ENCODE measurements at places on chromosomes 6 and 20.

GRCh38 chr20:21342656-21343345, 39.7 kb downstream of the XRN2 start:
- no peak for DNase-seq

DNA sequence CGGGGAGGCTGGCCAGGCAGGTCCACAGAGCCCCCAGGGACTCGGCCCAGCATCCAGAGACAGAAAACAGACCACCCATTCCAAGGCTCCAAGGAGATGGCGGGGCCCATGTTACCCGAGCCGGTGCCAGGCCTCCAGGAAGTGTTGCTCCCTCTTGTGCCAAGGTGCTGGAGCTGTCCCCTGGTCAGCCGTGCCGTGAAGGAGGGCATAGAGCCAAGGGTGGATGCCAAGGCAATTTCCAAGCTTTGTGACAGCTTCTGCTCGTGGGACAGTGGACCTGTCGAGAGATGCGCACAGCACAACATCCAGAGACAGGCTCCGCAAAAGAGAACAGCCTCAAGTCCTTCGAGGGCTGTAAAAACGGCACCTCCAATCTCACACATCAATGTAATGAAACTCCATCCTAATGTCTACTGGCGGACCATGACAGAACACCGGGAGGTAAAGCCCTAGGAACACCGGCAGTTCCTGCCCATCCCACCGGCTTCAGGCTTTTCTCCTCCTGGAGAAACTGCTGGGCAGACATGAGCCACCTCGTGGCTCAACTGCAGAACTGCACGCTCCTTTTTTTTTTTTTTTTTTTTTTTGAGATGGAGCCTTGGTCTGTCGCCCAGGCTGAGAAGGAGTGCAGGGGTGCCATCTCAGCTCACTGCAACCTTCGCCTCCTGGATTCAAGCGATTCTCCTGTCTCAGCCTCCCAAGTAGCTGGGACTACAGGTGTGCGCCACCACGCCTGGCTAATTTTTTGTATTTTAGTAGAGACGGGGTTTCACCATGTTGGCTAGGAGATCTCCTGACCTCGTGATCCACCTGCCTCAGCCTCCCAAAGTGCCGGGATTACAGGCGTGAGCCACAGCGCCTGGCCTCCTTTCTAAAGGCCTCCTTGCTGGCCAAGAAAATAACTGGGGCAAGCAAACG, 30.9 kb upstream of the AVP start:
- peak; percentile 61 for DNase-seq

- DNase-seq, result no peak
Measured at GRCh38 chr6:30497714-30498113, 8.4 kb downstream of the HLA-E start.

DNA sequence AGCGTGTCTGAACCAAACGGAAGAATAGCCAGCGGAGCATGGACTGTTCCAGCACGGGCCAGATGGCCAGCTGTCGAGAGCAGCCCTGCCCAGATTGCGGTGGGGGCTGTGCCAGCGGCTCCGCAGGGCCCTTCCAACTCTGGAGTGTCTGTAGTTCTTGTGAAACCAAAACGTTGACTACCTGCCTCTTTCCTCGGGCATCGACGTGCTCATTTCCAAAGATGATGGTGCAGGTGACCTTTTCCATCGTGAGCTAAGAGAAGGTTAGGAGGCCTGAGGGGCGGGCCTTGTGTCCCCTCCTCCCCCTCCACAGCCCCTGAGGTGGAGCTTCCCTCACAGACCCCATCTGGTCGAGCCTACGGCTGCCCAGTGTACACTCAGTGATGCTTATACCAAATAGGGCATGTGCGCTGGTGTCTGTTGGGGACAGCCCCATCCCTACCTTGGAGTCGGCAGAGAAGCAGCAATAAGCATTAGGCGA, 12.9 kb upstream of the C20orf144 start:
- DNase-seq, result peak; percentile 33

DNA sequence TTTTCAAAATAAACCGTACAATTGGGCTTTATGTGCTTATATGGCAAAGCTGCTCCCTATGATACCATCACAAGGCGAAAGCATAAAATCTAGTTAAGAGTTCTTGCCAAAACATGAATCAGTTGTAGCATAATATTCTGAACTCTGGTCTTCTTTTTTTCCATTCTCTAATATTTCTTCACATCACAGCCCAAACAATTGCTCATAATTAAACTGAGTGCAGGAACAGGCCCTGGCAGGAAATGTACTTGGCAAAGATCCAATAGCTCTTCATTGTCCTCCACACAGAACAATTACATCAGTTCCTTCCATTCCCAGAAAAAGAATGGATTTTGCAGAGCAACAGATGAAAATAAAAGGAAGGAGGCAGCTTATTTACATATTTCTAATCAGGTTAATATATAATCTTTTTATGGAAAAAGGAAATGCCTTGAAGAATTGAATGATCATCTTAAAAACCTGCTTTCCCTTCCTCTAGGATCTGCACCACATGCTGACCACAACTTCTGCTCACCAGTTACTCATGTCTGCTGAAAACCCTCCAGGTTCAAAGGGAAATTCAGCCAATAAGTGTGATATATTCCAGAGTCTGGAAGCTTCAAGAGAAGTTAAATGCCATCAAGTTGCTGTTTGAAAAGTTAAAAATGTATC, 123.3 kb upstream of the COL21A1 start:
- DNase-seq, result peak; percentile 96

DNA sequence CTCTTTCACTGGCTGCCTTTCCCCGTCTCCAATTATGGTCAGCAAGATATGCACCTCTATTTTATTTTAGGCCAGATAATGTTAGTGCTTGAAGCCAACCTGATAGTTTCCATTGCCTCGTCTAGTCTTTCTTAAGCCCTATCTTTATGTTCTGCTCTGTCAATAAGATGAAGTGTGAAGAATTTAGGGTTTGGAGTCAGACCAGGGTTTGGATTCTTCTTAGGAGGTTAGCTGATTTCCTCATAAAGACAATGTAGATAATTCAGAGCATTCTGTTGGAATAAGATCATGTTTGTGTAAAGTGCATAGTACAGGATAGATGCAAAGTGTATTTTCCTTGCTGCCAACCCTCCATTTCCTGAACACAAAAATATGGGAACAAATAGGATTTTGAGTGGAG, 43.8 kb downstream of the PKIB start:
- no peak for DNase-seq

- peak; percentile 86 for DNase-seq
Measured at GRCh38 chr6:81861281-81861680, 108.8 kb upstream of the TENT5A start.

- DNase-seq, result no peak
Measured at GRCh38 chr6:124283486-124283885, 479.8 kb downstream of the NKAIN2 start.

DNA sequence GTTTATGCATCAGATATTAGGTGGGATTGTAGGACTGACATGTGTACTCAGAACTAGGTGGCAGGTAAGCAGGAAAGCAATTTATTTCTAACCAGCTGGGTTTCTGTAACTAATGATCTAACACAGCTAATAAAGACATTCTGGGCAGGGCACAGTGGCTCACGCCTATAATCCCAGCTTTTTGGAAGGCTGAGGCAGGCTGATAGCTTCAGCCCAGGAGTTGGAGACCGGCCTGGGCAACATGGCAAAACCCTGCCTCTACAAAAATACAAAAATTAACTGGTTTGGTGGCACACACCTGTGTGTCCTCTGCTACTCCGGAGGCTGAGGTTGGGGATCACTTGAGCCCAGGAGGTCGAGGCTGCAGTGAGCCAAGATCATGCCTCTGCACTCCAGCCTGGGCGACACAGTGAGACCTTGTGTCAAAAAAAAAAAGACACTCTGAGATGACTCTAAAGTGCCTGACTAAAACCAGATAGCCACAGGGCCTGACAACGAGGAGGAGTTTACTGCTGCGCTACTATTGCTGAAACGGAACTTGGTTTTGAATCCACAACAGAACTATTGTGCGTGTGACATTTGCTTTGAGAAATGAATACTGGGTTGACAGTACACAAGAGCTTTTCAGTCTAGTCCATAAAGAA, 29.2 kb upstream of the CEP85L start:
- DNase-seq, result no peak

DNA sequence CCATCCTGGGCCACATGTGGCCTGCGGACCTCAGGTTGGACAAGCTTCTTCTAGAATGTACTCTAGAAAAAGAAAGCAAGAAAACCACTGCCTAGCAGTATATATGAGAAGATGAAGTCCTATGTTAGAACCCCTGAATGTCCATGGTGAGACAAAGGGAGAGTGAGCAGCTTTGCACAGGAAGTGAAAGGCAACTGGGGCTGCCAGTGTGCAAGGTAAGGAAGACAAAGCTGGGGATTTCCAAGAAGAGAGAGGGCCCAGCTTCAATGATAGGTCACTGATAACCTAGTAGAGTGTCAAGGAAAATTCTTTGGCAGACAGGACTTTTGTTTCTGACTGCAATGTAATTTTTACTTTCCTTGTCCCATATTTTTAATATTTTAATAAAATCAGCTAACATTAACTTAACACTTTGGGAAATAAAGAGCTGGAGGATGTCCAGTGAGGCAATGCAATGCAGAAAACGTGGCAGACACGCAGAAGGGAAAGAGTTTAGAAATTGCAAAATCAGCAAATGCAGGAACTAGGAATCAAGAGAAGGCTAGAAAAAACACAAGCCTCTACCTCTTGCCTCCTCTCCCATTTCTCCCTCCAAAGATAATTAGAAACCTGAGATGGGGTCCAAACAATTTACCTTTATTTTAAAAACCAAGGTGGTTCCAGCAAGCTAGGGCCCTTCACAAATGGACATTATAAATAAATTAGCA, 47.4 kb downstream of the CYP39A1 start:
- DNase-seq, result no peak

DNA sequence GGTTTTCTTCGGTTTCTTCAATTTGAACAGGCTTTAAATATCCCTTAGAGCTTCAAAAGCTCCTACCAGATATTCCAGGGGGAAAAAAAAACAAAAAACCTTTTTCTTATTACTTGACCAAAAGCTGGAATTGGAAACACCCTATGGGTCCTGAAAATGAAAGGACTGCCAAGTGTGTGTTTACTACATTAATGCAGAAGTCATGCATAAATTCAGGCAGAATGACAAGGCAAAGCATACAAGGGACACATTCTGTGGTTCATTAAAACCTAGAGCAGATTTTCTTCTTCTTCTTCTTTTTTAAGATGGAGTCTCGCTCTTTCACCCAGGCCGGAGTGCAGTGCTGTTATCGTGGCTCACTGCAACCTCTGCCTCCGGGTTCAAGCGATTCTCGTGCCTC, 119.1 kb downstream of the GMDS start:
- no peak for DNase-seq

- DNase-seq, result peak; percentile 63
Measured at GRCh38 chr6:157442291-157442690, 61.3 kb downstream of the ZDHHC14 start.

GRCh38 chr20:54197621-54198604, 10.0 kb upstream of the PFDN4 start:
- DNase-seq, result peak; percentile 74

DNA sequence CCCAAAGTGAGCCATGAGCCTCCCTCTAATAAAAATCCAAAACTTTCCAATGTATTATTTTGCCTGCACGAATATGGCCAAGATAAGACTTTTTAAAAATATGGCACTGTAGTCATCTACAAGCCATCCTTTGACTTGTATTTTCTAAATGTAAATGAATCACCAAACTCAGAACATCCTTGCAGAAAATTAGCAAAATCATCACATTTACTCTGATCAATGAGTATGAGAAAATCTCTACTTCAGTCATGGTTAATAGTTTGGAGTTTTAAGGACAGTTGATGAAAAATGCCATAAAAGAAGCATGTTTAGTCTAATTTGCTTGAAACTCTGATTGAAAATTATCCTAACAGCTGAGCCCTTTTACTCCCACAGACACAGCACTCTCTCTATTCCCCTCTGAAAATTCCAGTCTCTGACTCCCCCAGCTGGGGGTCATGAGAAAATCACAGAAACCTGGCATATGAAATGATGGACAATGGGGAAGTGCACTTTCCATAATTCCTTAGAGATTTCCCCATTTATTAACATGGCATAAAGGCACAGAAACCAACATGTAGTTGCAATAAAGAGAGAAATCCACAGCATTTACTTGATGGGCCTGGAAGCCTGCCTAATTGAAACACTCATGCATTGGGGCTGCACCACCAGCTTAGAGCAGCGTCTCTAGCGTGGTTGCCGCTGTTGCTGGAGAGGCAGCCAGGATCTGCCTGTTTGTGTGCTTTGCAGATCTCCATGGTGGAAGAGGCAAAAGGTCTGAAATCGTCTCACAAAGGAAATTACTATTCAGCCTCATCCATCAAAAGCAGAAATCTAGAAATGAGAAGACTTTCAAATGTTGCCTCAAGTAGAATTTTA, 214.0 kb downstream of the WDR27 start:
- DNase-seq, result peak; percentile 28

- DNase-seq, result peak; percentile 62
Measured at GRCh38 chr6:151440930-151441329, 11.0 kb downstream of the RMND1 start.

DNA sequence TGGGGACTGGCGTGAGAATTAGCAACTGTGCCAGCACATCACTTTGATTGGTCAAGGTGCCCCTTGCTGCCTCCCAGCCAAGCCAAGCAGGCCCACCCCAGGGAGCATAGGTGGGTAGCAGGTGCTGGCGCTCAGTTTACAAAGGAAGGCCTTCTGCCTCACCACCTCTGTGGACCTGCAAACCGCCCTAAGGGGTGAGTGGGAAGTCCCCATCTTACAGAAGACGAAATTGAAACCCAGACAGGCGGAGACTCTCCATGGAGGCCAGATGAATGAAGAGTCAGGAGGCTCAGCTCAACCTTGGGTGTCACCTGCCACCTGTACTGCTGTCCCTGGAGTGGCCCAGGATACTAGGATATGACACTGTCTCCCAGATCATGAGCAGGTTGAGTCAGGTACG, 21.5 kb upstream of the MAS1L start:
- no peak for DNase-seq

DNA sequence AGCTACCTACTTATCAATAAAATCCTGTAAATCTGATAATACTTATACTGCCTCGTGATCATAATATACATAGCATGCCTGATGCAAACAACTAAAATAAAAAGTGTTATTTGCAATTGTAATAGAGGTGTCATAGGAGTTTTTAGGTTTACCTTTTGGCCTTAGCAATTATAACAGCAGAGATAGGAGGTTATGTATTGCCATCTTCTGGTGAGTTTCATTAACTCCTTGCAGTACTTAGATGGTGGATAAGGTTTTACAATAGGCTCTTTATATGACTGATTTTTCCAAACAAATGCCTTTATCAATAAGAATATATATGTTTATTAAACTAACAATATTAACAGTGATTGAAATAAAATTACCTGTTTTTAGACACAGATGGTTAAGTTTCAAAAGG, 27.8 kb upstream of the MYCT1 start:
- peak; percentile 51 for DNase-seq
